ENCODE measurements at places on chromosomes 13 and 19. TPM values are rescaled to one million over a fixed set of nuclear protein-coding genes. Genes with fewer than 3 reads are reported as not detected.

The A1BG gene
- 1.8 TPM for total RNA-seq

The SUGP2 gene
- total RNA-seq = 59.9 TPM

The GPR4 gene
- 10.8 TPM for total RNA-seq

The MIA gene
- total RNA-seq = not detected

The OVOL3 gene
- total RNA-seq = not detected

The FXYD1 gene
- 412 TPM for total RNA-seq

The ZNF331 gene
- 8.9 TPM for total RNA-seq

The KDM4B gene
- 31.8 TPM for total RNA-seq

The TRPC4 gene
- 0.52 TPM for total RNA-seq

The SLC15A1 gene
- total RNA-seq = not detected

The NXNL1 gene
- 0.32 TPM for total RNA-seq

The TLE2 gene
- 34.6 TPM for total RNA-seq

The EEF1AKMT1 gene
- 6.5 TPM for total RNA-seq

The FRY gene
- total RNA-seq = 108 TPM

The NALCN gene
- total RNA-seq = 5.2 TPM

The SLC6A16 gene
- 0.45 TPM for total RNA-seq

The CDADC1 gene
- 10.7 TPM for total RNA-seq

The FLT3LG gene
- total RNA-seq = 1.7 TPM

The ITGBL1 gene
- total RNA-seq = 5.9 TPM

The NMRK2 gene
- total RNA-seq = 393 TPM

The TMIGD2 gene
- not detected for total RNA-seq

The ACER1 gene
- total RNA-seq = not detected

The CEACAM1 gene
- 2.4 TPM for total RNA-seq

The PSPN gene
- 0.75 TPM for total RNA-seq

The UBAC2 gene
- total RNA-seq = 55.5 TPM

The DAND5 gene
- 9.0 TPM for total RNA-seq

The RUBCNL gene
- 0.40 TPM for total RNA-seq

The SERPINE3 gene
- not detected for total RNA-seq

The B3GNT8 gene
- total RNA-seq = 7.1 TPM

The CASP14 gene
- not detected for total RNA-seq

The GGN gene
- total RNA-seq = 0.45 TPM

The MISP3 gene
- 3.5 TPM for total RNA-seq

The GJA3 gene
- total RNA-seq = 21.3 TPM

The ZNF99 gene
- 0.10 TPM for total RNA-seq

The CYP2A6 gene
- not detected for total RNA-seq

The ZNF626 gene
- total RNA-seq = 7.3 TPM

The KLK12 gene
- total RNA-seq = not detected

The CCDC122 gene
- total RNA-seq = 6.2 TPM

The NLRP9 gene
- total RNA-seq = not detected

The ZSWIM4 gene
- 3.3 TPM for total RNA-seq

The C5AR2 gene
- total RNA-seq = 3.0 TPM

The ZNF682 gene
- 4.5 TPM for total RNA-seq
